ENCODE measurements at places on chromosomes 7 and 10. TPM values are rescaled to one million over a fixed set of nuclear protein-coding genes. Genes with fewer than 3 reads are reported as not detected.

The SLC26A4 gene
- total RNA-seq, result 0.65 TPM

The ASL gene
- 42.1 TPM for total RNA-seq

The THSD7A gene
- 4.1 TPM for total RNA-seq

DNA sequence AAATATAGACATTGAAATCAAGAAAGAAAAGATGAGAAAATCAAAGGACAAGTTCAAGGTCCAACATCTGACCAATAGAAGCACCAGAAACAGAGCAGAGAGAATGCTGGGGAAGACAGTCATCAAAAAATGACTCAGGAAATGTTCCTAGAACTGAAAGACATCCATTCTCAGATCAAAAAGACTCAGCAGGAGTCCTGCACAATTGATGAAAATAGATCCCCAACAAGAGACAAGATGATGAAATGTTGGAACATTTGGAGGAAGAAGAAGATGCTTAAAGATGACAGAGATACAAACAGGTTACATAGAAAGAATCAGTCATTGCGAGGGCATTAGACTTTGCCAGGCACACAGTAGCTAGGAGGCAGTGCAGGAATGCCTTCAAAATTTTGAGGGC, 30.0 kb upstream of the EIF5AL1 start:
- no peak for DNase-seq

- DNase-seq, result no peak
These were observed 3.8 kb upstream of the CELF2 start for GRCh38 chr10:11013836-11014235.

DNA sequence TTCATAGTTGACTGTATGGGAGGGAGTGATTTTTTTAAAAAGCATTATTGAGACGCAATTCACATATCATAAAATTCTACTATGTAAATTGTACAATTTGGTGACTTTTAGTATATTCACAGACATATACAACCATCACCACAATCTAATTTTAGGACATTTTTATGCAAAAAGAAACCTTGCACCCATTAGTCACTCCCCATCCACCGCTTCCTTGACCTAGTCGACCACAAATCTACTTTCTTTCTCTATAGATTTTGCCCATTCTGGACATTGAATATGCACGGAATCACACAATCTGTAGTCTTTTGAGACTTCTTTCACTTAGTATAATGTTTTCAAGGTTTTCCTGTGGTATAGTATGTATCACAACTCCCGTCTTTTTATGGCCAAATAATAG, 54.6 kb downstream of the BLNK start:
- no peak for DNase-seq

- no peak for DNase-seq
These were observed 68.1 kb downstream of the BMPER start for GRCh38 chr7:33973231-33974015.

DNA sequence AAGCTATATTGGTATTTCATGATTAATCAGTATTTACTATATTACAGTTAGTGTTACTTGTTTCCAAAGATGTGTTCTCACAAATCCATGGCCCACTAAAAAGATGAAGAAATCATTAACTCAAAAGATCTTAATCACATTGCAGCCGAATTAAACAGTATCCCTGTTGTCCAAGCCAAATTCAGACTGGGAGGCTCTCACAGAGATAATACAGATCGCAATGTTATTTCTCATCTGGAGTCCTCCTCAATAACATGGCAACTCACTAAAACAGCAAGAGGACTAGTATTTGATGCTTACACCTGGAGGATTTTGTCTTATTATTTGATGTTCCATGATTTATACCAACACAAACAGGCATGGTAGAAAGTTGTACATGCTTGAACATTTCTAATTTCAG, 23.4 kb downstream of the CYP51A1 start:
- no peak for DNase-seq

DNA sequence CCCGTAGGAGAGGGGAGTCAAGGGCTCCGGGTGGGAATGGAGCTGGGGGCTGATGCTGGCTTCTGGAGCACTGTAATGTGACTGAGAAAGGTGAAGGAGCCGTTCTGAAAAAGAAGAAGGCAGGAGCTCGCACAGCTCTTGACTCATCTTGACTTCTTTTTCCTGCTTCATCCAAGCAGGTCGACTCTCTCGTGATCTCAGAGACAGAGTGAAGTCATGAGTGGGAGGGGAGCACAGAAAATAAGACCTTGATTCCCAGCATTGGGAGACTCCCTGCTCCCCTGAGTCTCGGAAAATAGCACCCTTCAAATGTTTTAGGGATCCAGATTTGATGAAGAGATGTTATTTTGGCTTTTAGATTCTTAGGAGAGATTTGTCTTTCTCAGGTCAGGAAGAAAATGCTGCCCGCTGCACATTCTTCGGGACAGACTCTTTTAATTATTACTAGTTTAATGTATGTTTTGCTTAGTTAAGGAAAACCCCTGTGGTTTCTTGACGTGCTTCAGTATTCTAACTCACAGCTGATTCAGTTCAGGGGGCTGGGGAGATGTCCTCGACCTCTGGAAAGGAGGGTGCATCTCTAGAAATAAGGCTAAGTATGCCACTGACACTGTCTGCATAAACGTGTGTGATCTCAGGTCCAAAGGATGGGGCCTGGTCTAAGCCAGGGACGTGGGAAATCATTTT, 34.1 kb downstream of the EGFR start:
- DNase-seq, result no peak

- no peak for DNase-seq
These were observed 199.0 kb downstream of the HTR7 start for GRCh38 chr10:90658791-90659190.

- no peak for DNase-seq
These were observed 274.1 kb upstream of the COBL start for GRCh38 chr7:51590746-51591145.

DNA sequence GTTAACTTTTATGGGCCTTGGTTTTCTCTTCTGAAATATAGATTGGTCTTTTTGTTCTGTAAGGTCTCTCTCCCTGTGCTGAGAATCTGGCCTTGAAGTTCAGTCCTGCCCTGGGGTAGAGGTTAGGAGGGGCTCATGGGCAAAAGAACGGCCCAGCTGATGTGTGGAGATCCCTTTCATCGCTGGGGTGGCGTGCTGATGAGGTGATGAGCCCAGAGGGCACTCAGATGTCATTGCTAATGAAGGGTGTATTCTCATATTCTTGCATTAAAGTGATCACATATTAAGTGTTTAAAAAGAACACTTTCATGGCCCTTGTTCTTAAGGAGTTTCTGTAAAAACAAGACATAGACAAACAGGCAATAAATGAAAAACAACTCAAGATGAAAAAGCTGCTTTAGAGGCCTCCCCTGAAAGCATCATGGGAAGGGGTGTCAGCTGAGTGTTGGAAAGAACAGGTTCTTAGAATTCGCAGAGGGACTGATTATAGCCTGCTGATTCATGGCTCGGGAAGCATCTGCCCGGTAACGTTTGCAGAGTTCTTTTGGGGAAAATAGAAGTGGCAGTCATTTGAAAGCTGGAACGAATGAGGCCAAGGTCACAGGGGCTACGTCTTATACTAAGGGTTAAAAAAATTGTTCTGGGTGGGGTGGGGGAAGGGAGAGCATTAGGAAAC, 72.5 kb upstream of the GPR158 start:
- DNase-seq, result no peak

DNA sequence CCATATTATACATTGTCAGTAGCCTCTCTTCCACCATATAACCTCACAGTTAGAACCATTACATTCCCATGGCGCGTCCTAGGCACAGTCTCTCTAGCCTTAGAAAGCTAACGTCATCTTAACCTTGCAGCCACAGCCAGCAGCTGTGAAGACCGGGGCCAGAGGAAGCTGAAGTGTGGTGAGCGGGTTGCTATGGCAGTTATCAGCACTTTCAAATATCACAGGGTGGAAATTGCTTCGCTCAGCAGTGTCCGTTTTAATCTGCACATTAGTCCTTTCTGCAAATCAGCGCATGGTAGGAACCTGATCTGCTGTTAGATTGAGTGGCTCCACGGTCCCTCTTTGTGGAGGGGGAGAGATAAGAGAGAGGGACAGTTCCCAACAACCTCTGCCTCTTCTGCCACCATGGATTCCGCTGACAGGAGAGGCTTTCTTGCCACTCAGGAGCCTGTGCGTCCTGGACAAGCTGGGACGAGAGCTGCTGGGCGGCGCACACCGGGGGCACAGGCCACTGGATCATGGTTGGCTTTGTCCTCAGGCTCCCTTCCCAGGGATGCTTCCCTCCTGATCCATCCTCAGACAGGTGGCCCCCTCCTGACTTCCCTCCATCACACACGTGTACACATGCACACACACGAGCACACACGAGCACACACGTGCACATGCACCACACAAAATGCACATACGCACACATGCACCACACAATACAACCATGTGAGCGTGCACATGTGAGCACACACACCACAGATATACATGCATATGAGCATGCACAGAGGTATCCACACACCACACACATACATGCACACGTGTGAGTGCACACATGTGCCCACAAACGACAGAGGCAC, 93.8 kb downstream of the WDR37 start:
- no peak for DNase-seq

DNA sequence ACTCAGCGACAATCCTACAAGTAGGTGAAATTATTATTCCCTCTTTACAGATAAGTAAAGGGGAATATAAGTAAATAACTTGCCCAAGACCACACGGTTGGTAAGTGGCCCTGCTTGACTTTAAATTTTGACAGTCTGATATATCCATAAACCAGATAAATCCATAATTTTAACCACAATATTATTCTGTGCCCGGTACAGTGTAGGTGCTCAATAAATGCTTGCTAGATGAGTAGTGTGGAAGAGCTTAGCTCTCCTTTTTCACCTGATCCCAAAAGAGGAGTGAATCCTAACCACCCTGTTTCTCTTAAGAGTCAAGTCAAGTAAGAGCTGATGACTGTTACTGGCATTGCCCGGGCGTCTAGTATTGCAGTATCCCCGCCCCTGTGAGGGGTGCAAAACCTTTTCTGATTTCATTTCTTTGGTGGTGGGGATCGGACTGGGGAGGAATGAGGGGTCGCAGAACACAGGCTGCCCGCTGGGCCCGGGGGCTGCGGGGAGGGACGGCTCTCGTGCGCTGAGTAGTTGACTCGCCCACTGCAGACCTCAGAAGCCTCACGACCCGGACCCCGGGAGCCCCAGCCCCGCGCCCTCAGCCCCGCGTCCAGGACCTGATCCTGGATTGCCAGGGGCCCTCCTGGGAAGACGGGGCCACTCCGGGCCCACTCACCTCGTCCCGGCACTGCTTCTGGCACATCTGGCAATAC, 490 bp downstream of the KIN start:
- DNase-seq, result no peak

DNA sequence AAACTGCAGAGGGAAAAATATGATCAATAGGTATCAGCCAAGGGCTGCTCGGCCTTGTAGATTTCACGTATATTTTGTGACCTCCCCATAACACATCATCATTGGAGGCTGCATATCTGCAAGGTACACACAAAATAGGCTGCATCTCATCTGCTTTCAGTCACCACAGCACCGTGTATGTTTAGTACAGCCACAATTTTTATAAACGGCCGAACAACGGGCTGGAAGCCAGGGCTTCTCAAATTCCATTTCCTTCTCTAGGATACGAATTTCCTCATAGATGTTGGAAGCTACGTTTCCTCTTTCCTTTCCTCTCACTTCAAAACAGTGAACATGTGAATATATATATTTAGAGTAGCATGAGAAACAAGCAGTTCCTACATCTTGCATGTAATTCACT, 20.2 kb upstream of the FOXK1 start:
- DNase-seq, result no peak

DNA sequence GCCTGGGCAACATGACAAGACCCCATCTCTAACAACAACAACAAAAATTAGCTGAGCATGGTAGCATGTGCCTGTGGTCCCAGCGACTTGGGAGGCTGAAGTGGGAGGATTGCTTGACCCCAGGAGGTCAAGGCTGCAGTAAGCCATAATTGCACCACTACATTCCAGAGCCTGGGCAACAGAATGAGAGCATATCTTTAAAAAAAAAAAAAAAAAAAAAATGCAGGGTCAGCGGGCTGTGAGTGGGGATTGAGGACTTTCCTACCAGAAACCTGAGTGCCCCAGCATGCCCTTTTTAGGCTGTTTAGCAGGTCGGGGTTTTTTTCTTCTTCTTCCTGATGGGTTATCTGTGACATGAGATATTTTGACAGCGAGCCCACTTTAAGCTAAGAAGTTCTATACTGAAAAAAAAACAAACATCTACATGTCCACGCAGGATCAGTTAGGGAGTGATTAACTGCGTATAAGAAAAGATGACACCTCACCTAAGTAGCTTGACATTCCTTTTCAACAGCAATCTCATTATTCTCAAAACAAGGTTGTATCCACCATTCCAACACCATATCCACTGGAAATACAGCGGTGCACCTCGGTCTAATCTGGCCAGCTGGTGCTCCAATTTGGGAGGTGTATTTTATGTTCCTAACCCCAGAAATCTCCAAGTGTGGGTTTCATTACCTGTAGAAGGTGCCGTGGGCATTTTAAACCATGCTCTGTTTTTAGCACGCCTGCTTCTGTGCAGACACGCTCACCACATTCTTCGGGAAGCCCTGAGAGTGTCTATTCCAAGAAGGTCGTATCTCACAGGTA, 13.8 kb upstream of the RFC2 start:
- no peak for DNase-seq

DNA sequence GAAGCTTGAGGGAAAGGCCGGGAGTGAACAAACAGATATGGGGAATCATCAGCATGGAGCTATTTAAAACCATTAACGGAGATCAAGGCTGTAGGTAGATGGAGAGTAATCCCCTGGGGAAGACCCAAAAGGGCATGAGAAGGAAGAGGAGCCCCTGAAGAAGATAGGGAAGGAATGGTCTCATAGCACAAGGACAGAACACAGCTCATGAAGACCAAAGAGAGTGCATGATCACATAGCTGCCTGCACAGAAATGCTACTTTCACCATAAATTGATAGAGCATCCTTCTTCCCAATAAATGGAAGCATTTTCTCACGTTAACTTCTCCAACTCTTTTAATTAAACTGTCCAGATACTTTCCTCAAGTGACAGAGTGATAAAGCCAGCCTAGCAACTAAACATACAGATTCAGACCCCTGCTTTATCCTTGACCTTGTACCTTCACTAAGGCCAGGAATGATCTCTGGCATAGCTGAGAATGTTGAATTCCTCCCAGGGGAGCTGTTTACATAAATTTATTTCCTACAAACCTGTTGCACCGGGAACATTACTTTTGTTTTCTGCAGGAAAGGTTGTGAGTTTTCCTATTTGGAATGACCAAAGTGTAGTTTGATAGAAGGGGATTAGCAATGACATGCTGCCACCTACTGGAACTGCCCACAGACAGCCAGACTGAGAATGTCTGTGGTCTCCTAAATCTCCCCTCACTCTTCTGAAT, 110.8 kb upstream of the LRGUK start:
- DNase-seq, result no peak

GRCh38 chr10:130038611-130039109, 72.0 kb downstream of the C10orf143 start:
- no peak for DNase-seq

DNA sequence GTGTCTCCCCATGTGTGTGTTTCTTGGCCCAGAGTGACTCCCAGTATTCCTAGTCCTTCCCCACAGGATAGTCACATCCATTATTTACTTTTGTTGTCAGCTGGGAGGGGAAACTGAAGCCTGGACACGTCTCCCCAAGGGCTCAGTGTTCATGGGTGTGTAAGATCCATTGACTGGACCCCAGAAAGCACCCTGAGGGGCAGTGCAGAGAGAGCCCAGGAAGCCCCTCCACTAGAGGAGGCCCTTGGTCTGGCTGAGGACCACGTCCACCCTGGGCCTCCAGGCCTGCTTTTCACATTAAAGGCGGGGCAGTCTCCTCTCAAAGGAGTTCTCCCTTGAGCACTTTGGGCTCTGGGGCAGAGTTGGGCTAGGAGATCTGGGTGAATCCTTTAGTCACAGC, 21.3 kb downstream of the ZNF783 start:
- DNase-seq, result no peak
